ENCODE measurements at places on chromosomes 7 and 10.

DNA sequence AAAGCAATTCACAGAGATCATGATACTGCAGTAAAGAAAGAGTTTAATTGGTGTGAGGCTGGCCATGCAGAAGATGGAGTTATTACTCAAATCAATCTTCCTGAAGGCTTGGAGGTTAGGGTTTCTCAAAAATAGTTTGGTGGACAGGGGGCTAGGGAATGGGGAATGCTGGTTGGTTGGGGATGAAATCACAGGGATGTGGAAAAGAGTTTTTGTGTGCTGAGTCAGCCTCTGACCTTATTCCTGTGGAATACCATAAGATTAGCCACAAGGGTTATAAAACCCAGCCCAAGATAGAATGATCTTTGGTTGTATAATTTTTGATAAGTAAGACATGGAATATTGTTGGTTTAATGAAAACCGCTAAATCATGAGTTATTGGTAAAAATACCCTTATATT, 764.3 kb downstream of the TYW1 start:
- no peak for DNase-seq

DNA sequence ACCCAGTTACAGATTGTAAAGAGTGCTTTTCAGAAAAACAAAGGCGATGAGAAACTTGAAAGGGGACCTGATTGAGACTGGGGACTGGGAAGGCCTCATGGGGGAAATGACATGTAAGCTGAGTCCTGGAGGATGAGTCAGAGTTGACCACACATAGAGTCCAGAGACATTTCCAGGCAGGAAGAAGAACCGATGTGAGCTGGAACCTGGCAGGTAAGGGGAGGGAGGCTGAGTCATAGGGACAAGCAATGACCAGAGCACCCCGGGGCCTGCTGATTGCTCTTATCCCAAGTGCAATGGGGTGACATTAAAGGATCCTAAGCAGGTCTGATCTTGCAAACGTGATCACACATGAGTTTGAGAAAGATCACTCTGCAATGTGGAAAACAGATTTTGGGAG, 11.7 kb downstream of the TLL2 start:
- DNase-seq = no peak

GRCh38 chr7:5689118-5689517, 92.3 kb downstream of the RNF216 start:
- no peak for DNase-seq

GRCh38 chr10:107164992-107165391, 486 bp upstream of the SORCS1 start:
- DNase-seq = no peak

Data from central memory CD8-positive, alpha-beta T cell (primary cell).